ENCODE measurements at places on chromosomes 3 and 15. TPM values are rescaled to one million over a fixed set of nuclear protein-coding genes. Genes with fewer than 3 reads are reported as not detected.

Gene CPNE9
- not detected for total RNA-seq

Gene ADAMTS7
- 5.1 TPM for total RNA-seq

Gene NANOGP8
- total RNA-seq, result 0.91 TPM

Gene MRAS
- 48.0 TPM for total RNA-seq

Gene CADPS
- total RNA-seq, result not detected

Gene CELF6
- 0.39 TPM for total RNA-seq

Gene AADACL2
- total RNA-seq, result not detected

Gene AMOTL2
- 259 TPM for total RNA-seq

Gene XYLB
- total RNA-seq, result 9.1 TPM

Gene SELENOS
- 72.2 TPM for total RNA-seq

Gene C3orf85
- total RNA-seq, result not detected

All from articular chondrocyte of knee joint (primary cell).